Right lobe of liver (tissue), 6 donors: ENCODE measurements at places on chromosomes 5 and 9. TPM values are rescaled to one million over a fixed set of nuclear protein-coding genes. Genes with fewer than 3 reads are reported as not detected.

SV2C gene
- total RNA-seq = not detected

LCN15 gene
- not detected for total RNA-seq

FGFR4 gene
- 38.9 TPM for total RNA-seq

IL9 gene
- total RNA-seq = not detected

CAMK4 gene
- 4.3 TPM for total RNA-seq

ERAP2 gene
- 13.3 TPM for total RNA-seq

GRXCR2 gene
- total RNA-seq = not detected

CATSPER3 gene
- total RNA-seq = 1.1 TPM

KCNV2 gene
- total RNA-seq = not detected

TMEM38B gene
- total RNA-seq = 10.9 TPM

TAF1L gene
- not detected for total RNA-seq

SUB1 gene
- 105 TPM for total RNA-seq

GRCh38 chr5:36722900-36723299, 116.5 kb downstream of the SLC1A3 start:
- DNase-seq = no peak

DNA sequence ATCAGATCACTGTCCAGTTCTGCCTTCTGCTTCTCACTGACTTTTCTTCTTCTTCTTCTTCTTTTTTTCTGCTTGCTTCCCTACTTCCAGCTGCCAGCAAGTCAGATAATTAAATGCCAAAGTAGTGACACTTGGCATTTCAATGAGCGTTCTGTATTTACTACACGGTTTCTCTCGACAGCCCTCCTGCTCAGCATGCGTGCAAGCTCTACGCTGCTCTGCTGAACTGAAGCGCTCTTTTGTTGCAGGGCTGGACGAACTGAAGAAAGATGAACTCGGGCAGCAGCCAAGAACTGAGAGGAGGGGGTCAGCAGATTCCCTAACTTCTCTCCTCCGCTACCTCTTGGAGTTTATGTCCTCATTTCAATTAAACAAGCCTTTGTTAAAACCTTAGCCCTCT, 319.1 kb downstream of the GLIS3 start:
- DNase-seq = no peak

- DNase-seq = peak; percentile 77
These were observed 76.6 kb upstream of the TBCA start for GRCh38 chr5:77852514-77853352.

- peak; percentile 89 for DNase-seq
These were observed 2.8 kb downstream of the RXRA start for GRCh38 chr9:134328841-134329575.

DNA sequence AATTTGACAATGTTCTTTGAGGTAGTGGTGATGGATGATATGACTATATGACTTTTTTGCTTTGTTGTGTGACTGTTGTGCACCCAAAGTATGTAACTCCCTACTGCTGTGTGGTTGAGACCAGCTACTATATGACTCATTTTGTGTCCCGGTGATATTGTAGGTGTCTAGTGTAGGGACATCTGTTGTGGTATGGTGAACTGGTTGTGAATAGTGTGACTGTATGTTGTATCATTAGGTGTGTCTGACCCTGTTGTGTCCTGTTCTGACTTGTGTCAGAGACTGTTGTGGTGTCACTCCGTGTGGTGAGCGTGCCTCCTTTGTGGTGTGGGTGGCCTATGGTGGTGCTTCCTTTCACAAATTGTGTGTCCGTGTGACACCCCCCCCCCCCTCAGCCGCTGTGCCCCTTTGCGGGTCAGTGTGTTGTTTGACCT, 11.2 kb upstream of the CXXC5 start:
- no peak for DNase-seq

- no peak for DNase-seq
These were observed 1.1 kb downstream of the PRUNE2 start for GRCh38 chr9:76904661-76905457.

- DNase-seq = no peak
These were observed 177.3 kb downstream of the FGF1 start for GRCh38 chr5:142508591-142508990.

- no peak for DNase-seq
These were observed 14.8 kb downstream of the SUB1 start for GRCh38 chr5:32600054-32600622.

DNA sequence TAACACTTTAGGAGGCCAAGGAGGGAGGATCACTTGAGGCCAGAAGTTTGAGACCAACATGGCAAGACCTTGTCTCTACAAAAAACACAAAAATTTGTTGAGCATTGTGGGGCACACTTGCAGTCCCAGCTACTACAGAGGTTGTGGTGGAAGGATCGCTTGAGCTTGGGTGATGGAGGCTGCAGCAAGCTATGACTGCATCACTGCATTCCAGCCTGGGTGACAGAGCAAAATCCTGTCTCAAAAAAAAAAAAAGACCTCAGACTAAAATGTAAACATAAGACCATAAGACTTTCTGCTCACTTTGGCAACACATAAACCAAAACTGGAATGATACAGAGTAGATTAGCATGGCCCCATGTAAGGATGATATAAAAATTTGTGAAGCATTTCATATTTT, 24.6 kb upstream of the NANS start:
- DNase-seq = no peak

GRCh38 chr5:112878760-112879159, 17.7 kb downstream of the SRP19 start:
- DNase-seq = no peak

GRCh38 chr5:76278261-76278789, 124.8 kb upstream of the IQGAP2 start:
- no peak for DNase-seq

- DNase-seq = no peak
These were observed 68.1 kb downstream of the NIPBL start for GRCh38 chr5:36944607-36945225.

GRCh38 chr9:130931508-130932254, 7.4 kb downstream of the FIBCD1 start:
- DNase-seq = no peak

DNA sequence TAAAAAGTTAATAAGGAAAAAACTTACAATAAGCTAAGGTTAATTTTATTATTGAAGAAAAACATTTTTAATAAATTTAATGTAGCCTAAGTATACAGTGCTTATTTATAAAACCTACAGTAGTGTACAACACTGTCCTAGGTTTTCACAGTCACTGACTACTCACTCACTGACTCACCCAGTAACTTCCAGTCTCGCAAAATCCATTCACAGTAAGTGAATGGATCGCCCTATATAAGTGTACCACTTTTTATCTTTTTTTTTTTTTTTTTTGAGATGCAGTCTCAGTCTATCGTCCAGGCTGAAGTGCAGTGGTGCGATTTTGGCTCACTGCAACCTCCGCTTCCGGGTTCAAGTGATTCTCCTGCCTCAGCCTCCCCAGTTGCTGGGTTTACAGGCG, 47.7 kb downstream of the FNIP1 start:
- no peak for DNase-seq

DNA sequence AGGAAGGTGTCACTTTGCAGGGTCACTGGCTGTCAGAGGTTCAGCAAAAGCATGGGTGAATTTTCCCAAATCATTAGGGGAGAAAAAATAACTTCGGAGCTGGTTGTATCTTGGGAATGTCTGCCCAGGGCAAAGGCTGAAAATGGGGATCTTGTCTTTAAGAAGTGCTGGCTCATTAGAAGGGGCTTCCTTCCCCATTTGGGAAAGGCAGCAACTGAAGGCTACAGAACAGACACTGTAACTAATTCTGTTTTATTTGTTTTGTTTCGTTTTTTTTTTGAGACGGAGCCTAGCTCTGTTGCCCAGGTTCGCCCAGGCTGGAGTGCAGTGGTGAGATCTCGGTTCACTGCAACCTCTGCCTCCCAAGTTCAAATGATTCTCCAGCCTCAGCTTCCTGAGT, 70.3 kb upstream of the PCA3 start:
- DNase-seq = no peak

- DNase-seq = peak; percentile 72
These were observed 38.4 kb downstream of the HRH2 start for GRCh38 chr5:175696139-175696854.

DNA sequence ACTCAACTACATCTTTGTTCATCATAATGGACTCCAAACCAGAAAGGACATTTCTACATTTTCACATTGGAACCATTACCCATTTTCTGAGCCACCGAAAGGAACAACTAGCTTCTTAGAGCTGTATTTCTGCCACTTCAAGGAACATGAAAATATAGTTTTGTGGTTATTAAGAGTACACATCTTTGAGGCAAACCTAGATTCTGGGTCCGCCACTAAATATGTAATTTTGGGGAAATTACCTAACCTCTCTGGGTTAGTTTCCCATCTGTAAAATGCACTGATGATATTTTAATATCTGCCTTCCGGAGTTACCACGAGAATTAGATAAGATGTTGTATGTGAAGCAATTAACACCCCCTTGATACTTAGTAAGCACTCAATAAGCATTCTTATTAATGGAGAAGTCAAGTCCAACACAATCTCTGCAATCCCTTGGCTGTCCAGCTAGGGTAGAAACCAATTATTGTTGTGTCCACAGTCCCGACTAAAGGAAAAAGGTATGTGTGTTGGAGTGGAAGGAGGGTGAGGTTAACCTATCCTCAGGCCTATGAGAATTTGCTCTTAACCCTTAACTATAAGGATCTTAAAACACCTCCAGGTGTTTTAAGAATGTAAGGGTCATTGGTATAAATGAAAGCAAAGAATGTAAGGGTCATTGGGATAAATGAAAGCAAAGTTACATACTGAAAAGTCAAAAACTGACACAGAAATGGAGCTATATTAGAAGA, 94.0 kb upstream of the PTGER4 start:
- DNase-seq = no peak

DNA sequence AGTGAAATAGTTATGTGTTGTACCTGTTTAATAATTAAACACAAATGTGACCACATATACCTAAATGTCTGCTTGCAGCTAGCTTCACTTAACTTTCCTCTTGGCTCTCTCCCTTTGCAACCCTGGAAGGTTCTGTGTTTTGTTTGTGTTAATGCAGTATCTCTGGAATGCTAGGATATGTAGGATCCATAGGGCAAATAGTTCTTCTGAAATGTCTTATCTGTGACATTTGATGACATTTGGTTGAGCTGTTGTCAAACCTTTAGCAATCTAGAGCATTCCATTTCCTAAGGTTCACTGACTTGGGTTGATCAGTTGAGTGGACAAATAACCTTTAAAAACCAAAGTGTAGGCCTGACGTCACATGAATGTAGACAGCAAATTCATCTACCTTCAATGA, 21.8 kb downstream of the CTNNA1 start:
- no peak for DNase-seq

DNA sequence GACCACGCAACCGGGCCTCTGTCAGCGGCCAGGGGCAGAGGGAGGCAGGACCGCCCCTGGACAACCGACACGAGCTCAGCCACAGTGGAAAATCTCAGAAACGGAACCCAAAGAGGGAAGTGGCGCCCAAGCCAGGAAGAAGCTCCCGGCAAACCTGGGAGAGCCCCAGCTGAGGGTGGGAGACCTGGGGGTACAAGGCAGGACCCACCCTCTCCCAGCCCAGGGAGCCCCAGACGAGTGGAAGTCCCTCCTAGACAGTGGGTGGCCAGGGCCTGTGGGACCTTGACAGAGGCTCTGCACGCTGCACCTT, 3.0 kb downstream of the SLC12A7 start:
- DNase-seq = no peak

DNA sequence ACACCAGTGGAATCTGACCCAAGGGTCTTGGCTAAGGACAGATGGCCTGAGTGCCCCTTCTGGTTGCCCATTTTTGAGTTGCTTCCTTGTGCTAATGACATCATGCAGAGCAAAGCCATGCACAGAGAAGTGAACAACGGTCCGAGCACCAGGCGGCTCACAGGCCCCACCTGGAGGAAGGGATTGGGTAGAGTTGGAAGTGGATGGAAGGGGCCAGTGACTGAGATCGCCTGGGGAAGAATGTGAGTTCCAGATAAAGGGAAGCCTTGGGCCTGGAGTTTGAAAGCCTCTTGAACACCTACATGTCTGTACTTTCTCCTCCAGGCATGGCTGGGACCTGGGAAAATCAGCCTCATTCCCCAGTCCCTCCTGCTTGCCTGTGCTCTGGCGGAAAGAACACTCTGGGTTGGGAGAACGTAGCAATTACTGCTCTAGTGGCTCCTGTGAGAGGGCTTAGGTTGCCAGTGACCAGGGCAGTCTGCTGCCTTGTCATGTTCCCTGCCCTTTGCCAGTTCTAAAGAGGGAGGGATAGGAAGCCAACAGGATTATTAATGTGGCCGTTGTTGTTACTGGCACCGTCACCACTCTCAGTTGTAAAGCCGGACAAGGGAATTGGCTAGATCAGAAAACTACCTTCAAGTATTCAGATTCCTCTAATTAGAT, 62.5 kb upstream of the PTPN3 start:
- DNase-seq = no peak

GRCh38 chr9:99092643-99093491, 12.0 kb upstream of the TGFBR1 start:
- DNase-seq = no peak

- no peak for DNase-seq
These were observed 49.4 kb downstream of the MEF2C start for GRCh38 chr5:88833371-88834130.
